ENCODE measurements at places on chromosomes 5 and 9.

DNA sequence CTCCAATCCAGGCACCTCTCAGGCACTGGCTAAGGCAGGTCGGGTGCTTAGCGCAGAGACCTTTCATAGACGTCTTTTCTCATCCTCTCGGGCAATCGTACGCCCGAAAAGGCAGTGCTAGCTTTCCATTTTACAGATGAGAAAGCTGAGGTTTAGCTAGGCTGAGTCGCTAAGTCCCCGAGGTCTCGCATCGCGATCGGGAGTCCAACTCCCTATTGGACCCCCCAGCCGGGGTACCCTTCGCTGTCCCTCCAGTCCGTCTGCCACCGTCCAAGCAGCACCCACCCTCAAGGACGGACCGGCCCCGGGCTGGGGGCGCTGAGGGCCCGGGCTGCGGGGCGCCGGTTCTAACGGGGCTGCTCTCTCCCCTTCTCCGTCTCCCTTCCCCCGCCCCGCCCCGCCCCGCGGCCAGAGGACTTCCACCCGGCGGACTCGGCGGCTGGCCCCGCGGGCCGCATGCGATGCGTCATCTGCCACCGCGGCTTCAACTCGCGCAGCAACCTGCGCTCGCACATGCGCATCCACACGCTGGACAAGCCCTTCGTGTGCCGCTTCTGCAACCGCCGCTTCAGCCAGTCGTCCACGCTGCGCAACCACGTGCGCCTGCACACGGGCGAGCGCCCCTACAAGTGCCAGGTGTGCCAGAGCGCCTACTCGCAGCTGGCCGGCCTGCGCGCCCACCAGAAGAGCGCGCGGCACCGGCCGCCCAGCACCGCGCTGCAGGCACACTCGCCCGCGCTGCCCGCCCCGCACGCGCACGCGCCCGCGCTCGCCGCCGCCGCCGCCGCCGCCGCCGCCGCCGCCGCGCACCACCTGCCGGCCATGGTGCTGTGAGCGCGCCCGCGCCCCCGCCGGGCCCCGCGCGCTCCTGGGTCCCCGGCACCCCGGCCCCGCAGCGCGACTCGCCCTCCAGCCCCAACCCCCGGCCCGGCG lies 12.5 kb upstream of the EXOSC2 start:
- DNase-seq, result peak; percentile 74

DNA sequence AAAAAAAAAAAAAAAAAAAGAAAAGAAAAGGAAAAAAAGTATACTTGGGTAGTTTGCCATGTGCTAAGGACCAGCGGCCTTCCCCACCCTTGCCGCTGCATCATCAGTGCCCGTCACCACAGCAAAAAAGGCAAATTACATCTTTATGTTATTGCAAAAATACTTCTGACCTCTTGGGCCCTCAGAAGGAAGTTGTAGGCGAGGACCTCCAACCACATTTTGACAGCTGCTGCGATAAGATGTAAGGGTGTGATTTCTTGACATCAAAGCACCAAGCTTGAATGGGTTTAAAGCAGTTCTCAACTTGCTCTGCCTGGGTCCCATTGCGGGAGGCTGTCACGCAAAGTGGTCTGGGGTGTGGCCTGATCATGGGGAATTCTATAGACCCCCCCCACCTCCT lies 39.2 kb downstream of the DMRT1 start:
- DNase-seq, result no peak

- no peak for DNase-seq
Observed at GRCh38 chr5:52150501-52150900, 637.2 kb upstream of the ITGA1 start.

DNA sequence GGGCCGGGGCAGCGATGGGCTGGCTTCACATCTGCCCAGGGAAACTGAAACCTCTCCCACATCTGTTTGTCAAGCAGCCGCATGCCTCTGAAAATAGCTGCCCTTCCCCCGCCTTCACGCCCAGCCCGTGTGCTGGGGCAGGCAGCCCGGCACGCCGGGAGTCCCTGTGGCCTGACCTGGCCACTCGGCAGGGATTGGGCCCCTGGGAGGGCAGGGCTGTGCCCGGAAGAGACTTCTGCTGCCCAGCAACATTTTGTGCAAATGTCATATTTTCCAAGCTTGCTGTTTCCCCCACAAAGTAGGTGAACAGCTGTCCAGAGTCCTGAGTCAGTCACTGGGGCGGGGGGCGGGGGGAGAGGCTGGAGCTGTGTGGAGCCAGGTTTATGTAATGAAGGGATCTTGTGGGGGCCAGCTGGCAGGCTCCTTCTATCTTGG lies 8.2 kb downstream of the COL27A1 start:
- peak; percentile 85 for DNase-seq

GRCh38 chr5:127702434-127702833 lies 757 bp upstream of the CCDC192 start:
- DNase-seq, result no peak

DNA sequence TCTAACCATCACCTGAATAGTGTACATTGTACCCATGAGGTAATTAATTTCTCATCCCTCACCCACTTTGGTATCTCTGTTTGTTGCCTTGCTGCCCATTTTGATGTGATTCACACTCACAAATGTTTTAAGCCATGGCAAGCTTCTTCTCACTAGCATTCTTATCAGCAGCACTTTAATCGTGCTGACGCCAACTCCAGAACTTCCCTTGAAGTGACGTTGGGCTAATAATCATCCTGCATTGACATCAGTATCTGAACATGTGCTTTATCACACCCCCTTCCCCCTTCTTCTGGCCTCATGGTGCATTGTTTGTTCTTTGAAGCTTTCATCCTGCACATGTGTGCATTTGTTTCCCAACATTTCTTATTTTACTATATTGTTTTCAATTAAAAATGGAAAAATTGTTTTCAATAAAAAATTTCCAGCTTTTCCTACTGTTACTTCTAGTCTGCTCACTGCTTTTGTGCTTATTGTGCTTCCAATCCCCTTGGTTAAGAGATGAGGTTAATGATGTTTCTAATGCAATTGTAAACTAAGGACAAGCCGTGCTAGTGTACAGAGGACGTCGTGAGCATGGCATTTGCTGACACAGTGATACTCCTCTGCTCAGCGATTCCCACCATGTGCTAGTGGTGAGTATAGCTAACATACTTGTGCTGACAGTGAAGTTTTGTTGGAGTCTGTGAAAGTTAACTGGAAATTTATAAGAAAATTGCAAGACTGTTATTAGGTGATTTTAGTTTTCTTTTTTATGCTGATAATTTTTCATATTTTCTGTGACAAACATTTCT lies 238.5 kb downstream of the KDM4C start:
- no peak for DNase-seq

- DNase-seq, result peak; percentile 5
Observed at GRCh38 chr9:93902780-93903655, 52.1 kb downstream of the BARX1 start.

GRCh38 chr5:181281984-181282316 lies 21.0 kb upstream of the TRIM52 start:
- no peak for DNase-seq

DNA sequence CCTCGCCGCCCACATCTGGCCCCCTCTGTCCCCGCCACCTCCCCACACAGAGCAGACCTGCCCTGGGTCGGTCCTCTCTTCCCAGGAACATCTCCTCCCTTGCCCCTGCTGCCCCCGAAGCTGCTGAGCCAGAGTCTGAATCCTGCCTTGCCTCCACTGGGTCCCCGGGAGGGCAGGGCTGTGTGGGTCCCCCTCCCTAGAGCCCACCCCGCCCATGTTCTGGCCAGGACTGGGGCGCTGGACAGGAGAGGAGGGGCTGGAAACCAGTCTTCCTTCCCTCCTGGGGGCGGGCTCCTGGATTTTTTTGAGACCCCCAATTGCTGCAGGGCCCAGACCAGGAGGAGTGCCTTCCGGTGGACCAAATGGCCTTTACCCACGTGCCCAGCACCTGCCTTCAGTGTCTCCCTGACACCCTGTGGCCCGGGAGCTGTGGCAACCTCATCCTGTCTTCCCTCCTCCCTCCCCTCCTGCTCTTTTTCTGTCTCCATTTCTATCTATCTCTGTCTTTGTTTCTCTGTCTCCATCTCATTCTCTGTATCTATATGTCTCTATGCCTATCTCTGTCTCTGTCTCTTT lies 12.1 kb downstream of the MRPL36 start:
- DNase-seq, result no peak

DNA sequence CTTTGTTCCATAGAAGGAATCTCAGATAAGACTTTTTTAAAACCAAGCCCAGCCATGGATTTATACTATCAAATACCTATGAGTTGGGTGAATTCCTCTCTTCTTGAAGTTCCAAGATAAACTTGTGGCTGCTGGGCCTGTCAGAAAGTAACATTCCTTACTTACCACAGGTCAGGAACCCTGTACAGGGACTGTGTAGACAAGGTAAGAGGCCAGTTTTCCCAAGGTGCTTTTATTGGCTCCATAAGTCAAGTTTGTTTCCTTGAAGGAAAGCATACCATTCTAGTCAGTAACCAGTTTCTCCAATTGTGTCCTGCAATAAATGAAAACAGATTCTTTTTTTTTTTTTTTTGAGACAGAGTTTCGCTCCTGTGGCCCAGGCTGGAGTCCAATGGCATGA lies 8.8 kb upstream of the CLTB start:
- DNase-seq, result no peak

DNA sequence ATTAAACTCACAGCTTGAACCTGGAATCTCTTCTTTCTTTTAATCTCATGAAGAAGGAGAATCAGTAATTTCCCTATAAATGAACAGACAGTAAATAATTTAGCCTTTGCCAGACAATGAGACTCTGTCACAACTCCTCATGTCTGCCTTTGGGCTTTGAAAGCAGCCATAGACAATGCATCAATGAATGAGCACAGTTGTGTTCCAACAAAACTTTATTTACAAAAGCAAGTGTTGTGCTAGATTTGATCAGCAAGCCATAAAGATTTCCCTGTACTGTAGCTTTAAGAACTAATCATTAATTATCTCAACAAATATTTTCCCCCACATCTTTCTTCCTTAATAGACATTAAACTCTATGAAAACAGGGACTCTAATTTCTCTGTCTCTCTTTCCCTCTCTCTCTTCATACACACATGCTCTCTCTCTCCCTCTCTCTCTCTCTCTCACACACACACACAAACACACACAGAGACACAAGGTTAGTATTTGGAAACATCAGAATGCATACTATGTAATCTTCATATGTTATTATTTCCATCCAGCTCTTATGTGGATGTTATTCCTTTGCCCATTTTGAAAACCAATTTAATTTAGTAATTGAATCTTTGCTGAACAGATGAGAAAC lies 1209.8 kb upstream of the CDH6 start:
- no peak for DNase-seq

GRCh38 chr5:463952-464351 lies 21.0 kb downstream of the EXOC3 start:
- DNase-seq, result no peak

DNA sequence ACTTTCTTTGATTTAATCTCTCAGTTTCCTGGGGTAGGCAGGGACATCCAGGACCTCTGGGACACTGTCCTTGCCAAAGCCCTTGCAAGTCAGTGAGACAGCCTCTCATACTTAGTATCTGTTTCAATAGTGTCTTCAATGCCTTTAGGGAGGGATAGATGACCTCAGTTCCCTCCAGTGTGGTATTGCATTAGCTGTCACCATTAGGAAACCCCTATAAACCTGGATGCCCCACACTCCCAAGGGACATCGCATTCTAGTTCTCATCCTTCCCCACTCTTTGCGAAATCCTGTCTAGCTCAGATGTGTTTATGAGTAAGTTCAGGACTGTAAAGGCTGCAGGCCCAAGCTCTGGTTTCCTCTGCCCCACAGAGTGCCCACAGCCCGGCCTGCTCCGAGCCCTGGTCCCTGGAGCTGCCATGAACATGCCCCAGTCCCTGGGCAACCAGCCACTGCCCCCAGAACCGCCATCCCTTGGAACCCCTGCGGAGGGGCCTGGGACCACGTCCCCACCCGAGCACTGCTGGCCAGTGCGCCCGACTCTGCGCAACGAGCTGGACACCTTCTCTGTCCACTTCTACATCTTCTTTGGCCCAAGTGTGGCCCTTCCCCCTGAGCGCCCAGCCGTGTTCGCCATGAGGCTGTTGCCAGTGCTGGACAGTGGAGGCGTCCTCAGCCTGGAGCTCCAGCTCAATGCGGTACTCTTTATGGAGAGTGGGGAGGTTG lies 13.2 kb downstream of the TMEM8B start:
- DNase-seq, result no peak

GRCh38 chr5:77630114-77630680 lies 8.3 kb downstream of the OTP start:
- peak; percentile 60 for DNase-seq

DNA sequence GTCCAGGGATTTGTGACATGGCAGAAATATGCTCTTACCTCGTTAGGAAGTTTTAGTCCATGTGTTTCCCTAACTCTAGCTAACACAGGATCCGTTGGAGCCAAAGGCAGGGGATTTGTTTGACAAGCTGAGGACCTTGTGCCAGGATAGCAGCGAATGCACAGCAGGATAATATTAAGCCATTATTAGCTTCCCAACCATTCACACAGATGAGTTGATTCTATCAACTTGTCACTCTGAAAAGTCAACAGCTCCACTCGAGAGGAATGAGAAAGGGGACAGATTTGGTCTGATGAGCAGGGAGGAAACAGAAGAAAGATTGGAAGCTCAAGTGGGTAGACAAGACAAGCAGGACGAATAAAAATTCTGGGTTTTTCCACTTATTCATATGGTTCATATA lies 106.2 kb downstream of the FSTL4 start:
- DNase-seq, result no peak

DNA sequence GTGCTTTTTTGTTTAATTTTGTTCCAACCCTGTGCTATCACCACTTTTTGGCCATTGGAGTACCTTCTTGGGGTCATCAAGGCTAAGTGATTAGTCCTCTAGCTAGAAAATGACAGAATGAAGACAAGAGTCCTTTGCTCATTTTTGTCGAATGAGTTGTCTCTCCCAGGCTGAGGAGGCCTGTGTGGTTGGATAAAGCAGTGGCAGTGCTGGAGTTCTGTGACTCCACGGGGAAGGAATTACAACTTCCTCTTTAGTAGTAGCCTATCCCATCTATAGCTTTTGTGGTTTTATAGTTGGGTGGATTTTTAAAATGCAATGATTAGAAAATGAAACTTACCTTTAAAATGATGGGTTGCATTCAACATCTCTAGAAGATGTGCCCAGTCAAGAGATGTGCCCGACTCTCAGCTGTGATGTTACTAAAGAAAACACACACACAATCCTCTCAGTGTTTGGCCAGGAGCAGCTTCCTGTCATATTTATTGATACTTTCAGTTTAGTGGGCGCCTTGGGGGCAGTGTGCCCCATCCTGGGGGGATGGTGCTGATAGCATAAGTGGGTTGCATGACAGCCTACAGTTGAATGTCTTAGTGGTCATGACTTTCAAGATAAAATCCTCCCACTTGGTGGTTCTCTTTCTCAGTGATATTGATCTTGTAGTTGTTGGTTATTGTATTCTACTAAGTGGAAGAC lies 11.9 kb downstream of the OTULINL start:
- no peak for DNase-seq
